ENCODE measurements at places on chromosomes 16 and 17.

DNA sequence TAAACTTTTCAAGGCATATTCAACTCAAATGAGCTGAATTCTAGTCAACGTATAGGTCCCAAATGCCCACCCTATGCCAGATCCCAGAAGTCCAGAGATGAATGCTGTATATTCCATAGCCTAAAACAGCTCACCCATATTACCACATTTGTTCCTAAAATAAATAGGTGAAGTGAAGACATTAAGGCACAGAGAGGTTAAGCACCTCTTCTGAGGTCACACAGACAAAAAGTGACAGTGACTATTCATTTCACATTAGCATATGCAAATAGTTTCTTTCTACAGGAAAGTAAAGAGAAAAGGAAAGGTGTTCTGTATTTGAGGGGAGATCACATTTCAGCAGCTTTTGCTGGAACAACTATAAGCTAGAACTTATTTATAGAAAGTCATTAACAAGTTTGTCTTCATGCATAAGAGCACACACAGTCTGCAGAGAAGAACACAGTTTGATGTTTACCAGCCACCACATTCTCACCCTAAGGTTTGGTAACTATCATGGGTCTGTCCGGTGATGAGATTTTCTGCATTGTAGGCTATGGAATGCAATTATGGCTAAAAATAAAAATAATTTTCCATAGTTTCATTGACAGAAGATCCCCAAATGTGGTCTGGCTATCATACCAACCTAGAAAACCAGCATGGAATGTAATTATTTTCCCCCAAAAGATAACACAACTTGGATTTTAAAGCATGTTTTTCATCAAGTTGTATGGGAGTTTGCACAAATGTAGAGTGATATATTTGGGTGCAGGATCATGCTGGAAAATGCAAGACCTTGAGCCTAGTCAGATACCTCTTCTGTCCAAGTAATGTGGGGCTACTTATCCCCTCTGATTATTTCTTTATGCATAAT lies 402.1 kb downstream of the UTP18 start:
- DNase-seq: no peak

DNA sequence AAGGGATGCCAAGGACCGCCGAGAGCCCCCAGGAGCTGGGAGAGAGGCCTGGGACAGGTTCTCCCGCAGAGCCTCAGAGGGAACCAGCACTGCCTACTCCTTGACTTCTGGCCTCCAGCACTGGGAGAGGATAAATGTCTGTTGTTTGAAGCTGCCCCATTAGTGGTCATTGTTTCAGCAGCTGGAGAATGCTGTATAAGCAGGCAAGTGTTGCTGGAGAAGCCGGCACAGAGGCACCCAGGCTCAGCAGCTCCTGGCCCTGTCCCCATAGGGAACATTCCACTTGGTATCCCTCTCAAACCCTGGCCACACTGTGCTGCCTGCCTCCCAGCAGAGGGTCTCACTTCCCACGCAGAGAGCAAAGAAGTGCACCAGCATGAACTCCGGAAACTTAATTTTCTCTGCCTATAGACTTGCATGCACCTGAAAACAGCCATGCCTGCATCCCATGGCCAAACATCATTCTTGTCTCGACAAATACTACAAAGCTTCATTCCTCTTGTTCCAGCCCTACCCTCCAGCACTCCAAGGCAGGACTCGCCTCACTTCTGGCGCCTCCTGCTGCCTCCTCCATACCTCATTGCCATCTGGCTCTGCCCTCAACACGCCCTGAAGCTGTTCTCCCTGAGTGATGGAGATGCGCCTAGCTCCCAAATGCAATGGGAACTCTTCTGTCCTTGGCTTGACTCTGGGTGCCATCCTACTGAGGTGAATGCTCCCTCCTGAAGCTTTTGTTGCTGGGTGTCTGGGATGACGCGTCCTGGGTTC lies 88.1 kb downstream of the DNAH17 start:
- DNase-seq: no peak

DNA sequence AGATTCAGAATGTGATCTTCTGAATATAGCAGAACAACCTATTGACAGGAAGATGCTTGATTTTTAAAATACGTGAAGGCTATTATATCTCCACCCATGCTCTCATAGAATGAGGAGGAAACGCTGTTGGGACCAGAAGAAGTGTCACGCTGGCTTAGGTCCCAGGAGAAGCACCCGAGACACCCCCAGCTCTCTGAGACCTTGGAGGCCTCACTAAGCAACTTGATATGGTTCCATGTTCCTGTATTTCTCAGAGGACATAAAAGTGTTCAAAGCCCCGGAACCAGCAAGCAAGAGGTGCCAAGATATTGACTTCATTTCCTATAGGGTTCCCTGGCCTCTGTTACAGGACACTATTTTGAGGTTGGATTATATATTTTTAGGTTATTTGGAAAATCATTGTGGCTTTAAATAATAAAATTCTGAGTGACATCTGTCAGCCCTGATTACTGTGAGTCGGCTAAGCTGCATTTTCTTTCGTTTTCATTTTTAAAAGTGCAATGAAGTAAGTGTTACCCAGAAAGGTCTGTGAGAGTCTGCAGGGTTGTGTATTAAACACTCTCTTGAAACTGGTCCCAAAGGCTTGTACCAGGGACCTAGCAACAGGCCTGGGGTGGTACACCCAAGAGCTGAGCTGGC lies 400.0 kb downstream of the SOX9 start:
- no peak for DNase-seq

DNA sequence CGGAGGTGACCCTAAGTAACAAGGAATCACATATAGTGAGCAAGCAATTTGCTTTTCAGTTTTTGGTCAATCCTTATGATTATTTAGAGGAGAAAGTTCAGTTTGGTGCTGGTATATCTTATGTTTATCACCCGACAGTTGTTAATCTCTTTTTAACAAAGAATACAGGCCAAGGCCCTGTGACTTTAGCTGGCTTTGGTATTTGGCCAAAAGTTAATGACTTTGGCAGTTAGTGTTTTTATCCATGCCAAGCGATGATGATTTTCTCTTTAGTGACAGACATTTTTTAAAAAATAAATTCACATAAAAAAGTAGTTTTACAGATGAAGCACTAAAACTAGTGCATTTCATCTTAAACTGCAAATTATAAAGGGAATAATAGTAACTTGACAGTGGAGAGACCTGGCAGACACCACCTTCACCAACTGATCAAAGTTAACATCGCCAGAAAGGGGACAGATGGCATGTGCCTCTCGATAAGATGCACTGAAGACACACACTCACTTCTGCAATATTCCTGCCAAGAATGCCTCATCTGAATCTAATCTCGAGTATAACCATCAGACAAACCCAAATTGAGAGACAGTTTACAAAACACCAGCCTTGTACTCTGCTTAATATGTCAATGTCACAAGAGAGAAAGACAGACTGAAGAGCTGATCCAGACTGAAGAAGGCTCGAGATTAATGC lies 6.9 kb downstream of the DEXI start:
- DNase-seq: no peak

GRCh38 chr17:78546476-78546875 lies 30.7 kb downstream of the DNAH17 start:
- DNase-seq: no peak

DNA sequence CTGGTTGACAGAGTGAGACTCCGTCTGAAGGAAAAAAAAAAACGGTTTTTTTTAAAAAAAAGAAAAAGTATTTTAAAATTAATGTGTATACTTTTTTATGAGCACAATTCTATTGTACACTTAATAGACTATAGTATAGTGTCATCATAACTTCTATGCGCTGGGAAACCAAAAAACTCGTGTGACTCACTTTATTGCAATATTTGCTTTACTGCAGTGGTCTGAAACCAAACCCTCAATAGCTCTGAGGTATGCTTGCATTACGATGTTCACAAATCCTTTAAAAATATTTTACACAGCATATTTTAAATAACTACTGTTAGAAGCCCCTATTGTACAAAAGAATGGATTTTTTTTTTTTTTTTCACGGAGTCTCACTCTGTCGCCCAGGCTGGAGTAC lies 12.4 kb upstream of the MAP2K6 start:
- DNase-seq: peak; percentile 88

DNA sequence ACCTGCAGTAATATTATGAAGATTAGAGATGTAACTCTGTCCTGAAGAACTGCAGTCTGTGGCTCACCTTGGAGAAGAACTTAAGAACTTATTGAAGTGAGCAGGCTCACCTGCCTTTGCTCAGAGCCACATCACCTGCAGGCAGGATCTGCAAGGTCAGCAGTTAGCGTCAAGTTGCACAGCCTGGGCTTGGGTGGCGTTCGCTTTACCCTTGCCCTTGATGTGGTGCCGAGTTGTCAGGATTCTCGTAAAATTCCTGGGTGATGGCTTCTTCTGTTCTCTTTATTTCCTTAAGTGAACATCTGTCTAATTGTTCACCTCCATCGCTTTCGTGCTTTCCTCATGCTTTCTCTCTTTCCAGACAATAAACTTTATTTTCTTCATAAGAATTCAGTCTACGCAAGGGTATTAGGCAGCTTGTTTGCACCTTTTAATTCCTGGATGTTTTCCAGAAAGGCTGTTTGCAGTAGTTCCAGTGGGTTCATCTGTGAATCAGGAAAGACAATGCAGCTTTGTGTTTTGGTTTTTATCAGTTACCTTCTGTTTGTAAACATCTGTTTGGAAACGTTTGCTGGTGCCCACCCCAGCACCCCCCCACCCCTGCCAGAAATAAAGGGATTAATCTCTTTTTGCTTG lies 254.3 kb downstream of the WWOX start:
- DNase-seq: no peak

GRCh38 chr16:68493412-68494070 lies 45.2 kb upstream of the SMPD3 start:
- no peak for DNase-seq

DNA sequence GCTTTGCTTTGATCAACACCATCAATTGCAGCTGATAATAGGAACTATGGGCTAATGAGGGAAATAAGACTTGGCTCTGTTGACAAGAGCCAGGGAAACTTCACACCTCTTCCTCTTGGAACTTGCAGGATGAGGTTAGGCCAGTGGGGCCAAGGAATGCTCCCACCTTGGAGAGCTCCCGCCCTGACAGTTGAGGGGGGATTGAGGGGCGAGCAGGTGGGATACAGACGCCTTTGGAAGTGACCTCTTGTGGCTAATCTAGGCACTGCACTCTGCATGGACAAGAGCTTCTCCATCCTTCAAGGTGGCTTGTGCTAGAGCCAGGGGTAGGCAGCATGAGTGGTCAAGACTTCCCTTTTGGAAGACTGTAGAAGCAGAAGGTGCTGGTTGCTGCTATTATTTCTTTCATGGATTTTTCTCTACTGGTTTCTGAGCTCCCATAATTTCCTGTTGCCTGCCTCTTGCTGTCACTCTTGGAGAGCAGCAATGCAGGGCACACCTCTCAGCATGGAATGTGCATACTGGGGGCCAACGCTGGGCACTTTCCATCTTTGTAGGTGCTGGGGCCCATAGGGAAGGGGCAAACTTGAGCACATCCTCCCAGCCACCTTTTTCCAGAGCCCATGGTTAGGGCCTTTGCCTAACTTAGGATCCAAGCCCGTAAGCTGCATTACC lies 2.3 kb upstream of the PHF12 start:
- peak; percentile 37 for DNase-seq

- no peak for DNase-seq
Measured at GRCh38 chr17:10792151-10792550, 11.7 kb downstream of the TMEM238L start.

- DNase-seq: no peak
Measured at GRCh38 chr16:57609541-57610401, 18.7 kb upstream of the ADGRG1 start.

- peak; percentile 97 for DNase-seq
Measured at GRCh38 chr17:71438631-71439146, 682.1 kb upstream of the SOX9 start.

GRCh38 chr16:28064706-28065249 lies 1.3 kb upstream of the GSG1L start:
- DNase-seq: no peak

GRCh38 chr16:83513008-83513755 lies 294.6 kb upstream of the HSBP1 start:
- peak; percentile 95 for DNase-seq

GRCh38 chr16:19346335-19346922 lies 60.9 kb downstream of the CLEC19A start:
- no peak for DNase-seq

DNA sequence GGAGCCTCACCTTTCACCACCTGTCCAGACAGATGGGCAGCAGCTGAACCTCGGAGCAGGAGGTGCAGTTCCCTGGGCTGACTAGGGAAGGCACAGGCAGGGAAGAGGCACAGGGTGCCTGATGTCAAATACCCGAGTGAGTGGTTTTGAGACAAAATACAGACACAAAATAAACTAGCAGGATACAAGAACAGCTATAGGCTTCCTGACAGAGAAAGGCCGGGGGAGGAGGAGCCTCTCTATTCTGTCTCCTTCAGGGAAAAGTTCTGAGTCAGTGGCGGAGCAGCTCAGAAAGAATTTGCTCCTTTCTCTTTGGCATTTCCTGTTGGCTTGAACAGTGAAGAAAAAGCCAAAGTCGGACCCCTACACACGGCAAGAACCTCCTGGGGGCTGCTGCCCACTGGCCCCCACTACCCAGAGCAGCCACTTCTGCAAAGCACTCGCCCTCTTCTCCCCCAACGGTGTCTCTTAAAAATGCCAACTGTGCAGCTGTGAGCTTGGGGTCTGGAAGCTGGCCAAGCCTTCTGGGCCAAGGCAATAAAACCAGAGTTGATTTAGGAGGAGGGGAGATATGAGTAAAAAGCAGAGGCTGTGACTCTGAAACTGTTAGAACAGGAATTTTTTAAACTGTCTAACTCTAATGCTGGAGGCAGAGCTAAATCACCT lies 14.4 kb upstream of the FAAP100 start:
- peak; percentile 99 for DNase-seq

- DNase-seq: no peak
Measured at GRCh38 chr16:89048871-89049422, 44.7 kb upstream of the ACSF3 start.

GRCh38 chr17:83101805-83102480 lies 22.5 kb downstream of the METRNL start:
- no peak for DNase-seq

- DNase-seq: peak; percentile 24
Measured at GRCh38 chr17:38352245-38353085, 821 bp downstream of the SOCS7 start.

DNA sequence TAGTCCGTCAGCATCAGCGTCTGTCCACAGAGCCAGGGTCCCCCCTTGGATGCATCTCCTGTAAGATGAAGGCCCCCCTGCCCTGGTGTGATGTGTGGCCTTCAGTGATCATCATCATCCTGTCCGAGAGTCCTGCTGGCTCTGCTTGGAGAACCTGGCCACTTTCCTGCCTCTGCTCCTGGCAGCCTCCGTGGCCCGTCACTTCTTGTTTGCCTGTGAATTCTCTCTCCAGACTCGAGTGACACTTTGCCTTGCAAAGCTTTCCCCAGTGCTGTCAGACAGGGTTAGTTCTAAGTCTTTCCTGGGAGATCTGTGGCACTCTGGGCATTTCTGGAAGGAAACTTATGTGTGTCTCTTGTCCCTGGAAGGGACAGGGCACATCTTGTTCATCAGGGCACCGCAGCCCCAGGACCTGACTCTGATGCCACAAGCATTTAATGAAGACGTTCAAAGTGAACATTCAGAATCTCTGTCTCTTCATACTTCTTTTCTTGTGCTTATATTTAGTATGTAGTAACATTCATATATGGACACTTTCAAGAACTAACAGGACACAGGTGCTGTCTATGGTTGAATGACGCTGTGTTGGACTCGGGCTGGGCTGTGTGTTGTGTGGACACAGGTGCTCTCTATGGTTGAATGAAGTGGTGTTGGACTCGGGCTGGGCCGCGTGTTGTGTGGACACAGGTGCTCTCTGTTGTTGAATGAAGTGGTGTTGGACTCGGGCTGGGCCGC lies 68.5 kb downstream of the RPTOR start:
- no peak for DNase-seq

GRCh38 chr16:21611198-21611555 lies 11.8 kb downstream of the METTL9 start:
- DNase-seq: no peak

GRCh38 chr16:4511441-4512082 lies 27.0 kb downstream of the CDIP1 start:
- peak; percentile 43 for DNase-seq

All from fibroblast of skin of back (primary cell).